Fibroblast of skin of back (primary cell): ENCODE measurements at places on chromosomes 4 and X.

DNA sequence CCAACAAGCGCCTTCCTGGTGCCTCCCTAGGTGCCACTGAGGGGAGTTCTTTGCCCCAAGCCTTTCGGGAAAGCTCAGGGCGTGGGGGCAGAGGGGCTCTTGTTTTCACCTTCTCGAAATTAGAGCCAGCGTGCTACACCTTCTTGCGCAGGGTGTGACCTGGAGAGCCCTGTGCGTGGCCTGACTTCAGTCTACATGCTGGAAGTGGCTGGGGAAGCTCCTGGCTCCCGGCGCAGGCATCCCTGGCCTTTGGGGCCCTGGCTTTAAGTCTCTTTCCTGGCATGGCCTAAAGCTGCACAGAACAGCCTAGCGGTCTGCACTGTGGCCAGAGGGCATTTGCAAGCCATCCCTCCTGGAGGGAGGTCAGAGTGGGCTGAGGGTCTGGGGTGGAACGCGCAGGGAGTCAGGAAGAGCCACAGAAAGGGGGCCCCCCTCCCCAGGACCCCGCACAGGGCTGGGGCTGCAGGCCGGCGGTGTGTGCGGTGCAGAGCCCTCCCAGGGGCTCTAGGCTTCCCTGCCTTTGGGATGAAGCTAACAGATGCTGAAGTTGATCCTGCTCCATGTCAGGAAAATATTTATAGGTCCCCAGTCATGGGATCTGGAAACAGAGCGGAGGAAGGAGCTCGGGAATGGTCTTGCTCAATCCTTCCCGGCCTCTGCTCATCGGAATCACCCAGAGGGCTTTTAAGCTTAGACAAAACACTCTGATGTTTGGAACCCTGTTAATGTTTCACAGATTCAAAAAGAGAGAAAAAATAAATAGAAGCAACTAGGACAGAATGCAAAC, 781 bp upstream of the SPON2 start:
- no peak for DNase-seq

GRCh38 chr4:188722911-188723310, 583.7 kb downstream of the TRIML1 start:
- peak; percentile 27 for DNase-seq

DNA sequence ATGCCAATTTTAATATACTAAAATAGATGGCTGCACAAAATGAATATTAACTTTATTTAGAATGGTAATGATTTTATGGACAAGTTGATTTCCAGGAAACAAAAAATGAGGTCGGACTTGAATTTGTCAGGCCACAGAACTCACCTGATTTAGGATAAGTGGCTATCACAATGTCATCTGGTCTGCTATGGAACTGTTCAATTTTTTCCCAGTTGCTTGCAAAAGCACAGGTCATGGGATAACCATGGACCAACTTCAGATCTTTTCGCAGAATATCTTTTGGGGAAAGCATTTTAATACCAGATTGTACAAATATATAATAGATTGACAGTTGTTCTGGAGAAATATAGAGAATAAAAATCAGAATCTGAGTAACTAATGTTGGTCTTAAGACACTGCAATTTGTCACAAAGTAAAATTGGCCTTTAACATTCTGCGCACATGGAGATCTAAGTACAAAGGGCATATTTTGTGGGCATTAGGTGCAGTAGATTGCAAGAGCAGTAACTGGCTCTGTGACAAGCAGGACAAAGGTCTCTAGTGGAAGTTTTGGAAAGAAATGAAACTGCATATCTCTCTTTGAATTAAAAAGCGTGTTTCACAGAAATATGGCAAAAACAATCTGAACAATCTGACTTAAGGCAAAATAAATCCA, 5.4 kb downstream of the SULT1B1 start:
- no peak for DNase-seq

DNA sequence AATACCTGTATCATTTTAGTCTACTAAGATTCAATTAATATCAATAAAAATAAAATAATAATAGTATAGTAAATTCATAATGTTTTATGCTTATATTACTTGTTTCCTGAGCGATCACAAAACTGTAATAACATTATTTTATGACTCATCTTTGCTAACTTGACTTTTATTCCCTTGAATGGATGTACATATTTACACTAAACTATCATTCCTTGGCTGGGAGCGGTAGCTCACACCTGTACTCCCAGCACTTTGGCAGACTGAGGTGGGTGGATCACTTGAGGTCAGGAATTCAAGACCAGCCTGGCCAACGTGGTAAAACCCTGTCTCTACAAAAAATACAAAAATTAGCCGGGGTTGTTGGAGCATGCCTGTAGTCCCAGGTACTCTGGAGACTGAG, 104.0 kb upstream of the SLC34A2 start:
- DNase-seq = no peak

GRCh38 chr4:151600432-151600831, 160.4 kb downstream of the GATB start:
- DNase-seq = no peak

GRCh38 chr4:17721496-17722355, 59.7 kb downstream of the FAM184B start:
- DNase-seq = peak; percentile 90

DNA sequence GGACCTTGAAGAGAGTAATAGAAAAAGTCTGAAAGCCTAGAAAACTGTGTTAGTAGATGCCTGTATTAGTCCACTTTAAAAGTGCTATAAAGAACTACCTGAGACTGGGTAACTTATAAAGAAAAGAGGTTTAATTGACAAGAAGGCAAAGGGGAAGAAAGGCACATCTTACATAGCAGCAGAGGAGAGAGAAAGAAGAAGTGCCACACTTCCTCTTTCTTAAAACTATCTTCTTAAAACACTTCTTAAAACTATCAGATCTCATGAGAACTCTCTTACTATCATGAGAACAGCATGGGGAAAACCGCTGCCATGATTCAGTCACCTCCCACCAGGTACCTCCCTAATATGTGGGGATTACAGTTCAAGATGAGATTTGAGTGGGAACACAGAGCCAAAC, 18.8 kb upstream of the COL25A1 start:
- DNase-seq = no peak

DNA sequence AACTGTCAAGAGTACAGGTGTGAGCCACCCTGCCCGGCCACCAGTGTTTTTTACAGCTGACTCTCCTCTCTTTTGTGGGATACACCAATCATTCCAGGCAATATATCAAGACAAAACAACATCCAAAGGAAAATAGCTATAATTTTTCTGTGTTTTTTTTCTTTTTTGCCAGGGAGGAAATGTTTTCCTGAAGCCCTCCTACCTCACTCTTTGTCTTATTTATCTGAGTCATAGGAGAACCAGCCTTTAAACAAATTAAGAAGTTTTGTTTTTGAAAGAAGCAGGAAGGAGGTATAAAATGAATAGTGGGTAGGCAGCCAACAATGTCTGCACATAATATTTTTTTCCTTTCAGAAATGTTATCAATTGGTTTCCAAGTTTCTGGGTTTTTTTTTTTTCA, 493.9 kb downstream of the CCSER1 start:
- no peak for DNase-seq
